Left ventricle myocardium inferior (tissue), 1 donor: ENCODE measurements at places on chromosomes 16 and 17. TPM values are rescaled to one million over a fixed set of nuclear protein-coding genes. Genes with fewer than 3 reads are reported as not detected.

PRDM7 gene
- not detected for total RNA-seq

CDC42EP4 gene
- 34.0 TPM for total RNA-seq

WDR90 gene
- total RNA-seq = 9.2 TPM

KRTAP4-5 gene
- total RNA-seq = not detected

DNA sequence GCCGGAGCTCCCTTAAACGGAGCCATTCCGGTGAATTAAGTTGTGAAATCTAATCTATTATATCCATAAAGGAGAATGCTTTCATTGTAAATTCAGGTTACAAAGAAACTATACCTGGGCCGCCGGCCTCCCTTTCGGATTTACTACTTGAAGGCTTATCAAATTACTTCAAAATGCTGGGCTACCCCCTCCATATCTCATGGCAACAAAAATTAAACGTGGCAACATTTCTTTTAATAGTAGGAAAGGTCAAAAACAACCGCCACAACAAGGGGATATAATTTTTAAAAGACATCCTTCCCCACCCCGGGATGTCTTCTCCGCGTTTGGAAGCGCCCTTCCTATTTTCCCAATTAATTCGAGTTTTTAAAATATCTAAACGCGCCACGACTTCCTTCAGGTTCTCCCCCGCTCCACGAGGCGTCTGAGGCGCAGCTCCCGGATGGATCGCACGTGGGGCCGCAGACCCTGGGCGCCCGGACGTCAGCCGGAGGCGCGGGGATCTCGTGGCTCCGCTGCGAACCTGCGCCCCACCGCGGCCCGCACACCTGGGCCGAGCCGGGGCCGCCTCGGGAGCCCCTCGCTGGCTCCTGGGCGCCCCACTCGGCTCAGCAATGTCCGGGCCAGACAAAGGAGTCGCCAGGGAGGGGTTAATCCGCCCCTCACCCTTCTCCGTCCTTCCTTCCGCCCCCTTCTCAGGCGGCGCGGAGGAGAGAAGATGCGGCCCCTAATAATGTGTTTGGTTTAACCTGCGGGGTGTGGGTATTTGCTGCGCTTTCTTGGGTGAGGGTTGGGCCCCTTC, 47.4 kb upstream of the SLC38A10 start:
- H3K27ac ChIP-seq = peak overlapping the region; percentile 96
- H3K27me3 ChIP-seq = peaks cover 29% of the 10 kb centered on the region
- peak overlapping the region; percentile 77 for H3K4me3 ChIP-seq
- no peaks in the 10 kb centered on the region for H3K36me3 ChIP-seq
- DNase-seq = no peak
- H3K4me1 ChIP-seq = peaks cover 89% of the 10 kb centered on the region

- peak; percentile 68 for DNase-seq
- no peaks in the 10 kb centered on the region for H3K27me3 ChIP-seq
- peaks cover 18% of the 10 kb centered on the region for H3K4me1 ChIP-seq
- no peaks in the 10 kb centered on the region for H3K36me3 ChIP-seq
These were observed 29.6 kb upstream of the PHOSPHO1 start for GRCh38 chr17:49260011-49260816.

- peaks cover 100% of the 10 kb centered on the region for H3K27me3 ChIP-seq
- DNase-seq = no peak
- H3K36me3 ChIP-seq = no peaks in the 10 kb centered on the region
- peak overlapping the region; percentile 57 for H3K4me3 ChIP-seq
- peaks cover 32% of the 10 kb centered on the region for H3K4me1 ChIP-seq
- H3K27ac ChIP-seq = no peak overlapping the region
These were observed 1.3 kb downstream of the HNF1B start for GRCh38 chr17:37743612-37743874.

GRCh38 chr17:3636908-3637373, 381 bp downstream of the CTNS start:
- DNase-seq = no peak
- H3K27ac ChIP-seq = peak overlapping the region; percentile 98
- peaks cover 4% of the 10 kb centered on the region for H3K36me3 ChIP-seq
- H3K4me1 ChIP-seq = peaks cover 71% of the 10 kb centered on the region

TAC4 gene
- total RNA-seq = 0.44 TPM

- no peak for DNase-seq
- H3K27me3 ChIP-seq = peaks cover 10% of the 10 kb centered on the region
- H3K4me1 ChIP-seq = peaks cover 6% of the 10 kb centered on the region
- no peaks in the 10 kb centered on the region for H3K36me3 ChIP-seq
- H3K27ac ChIP-seq = no peak overlapping the region
These were observed 42.5 kb downstream of the MYH3 start for GRCh38 chr17:10614536-10615155.

- no peaks in the 10 kb centered on the region for H3K36me3 ChIP-seq
- H3K4me3 ChIP-seq = no peak overlapping the region
- H3K4me1 ChIP-seq = peaks cover 12% of the 10 kb centered on the region
- H3K27me3 ChIP-seq = no peaks in the 10 kb centered on the region
These were observed 69.8 kb downstream of the PRKCA start for GRCh38 chr17:66372182-66372581.

AATK gene
- total RNA-seq = 2.3 TPM
